ENCODE measurements at places on chromosomes 11 and 22.

GRCh38 chr11:61281581-61282250 is 13.4 kb downstream of the VWCE start:
- DNase-seq, result no peak

GRCh38 chr11:104148074-104148473 is 15.9 kb downstream of the PDGFD start:
- DNase-seq, result no peak

GRCh38 chr11:102184269-102184987 is 74.2 kb downstream of the YAP1 start:
- no peak for DNase-seq

- no peak for DNase-seq
Observed at GRCh38 chr22:38772623-38772873, 16.8 kb upstream of the SUN2 start.

GRCh38 chr11:121667836-121668235 is 215.1 kb upstream of the SORL1-AS1 start:
- no peak for DNase-seq

DNA sequence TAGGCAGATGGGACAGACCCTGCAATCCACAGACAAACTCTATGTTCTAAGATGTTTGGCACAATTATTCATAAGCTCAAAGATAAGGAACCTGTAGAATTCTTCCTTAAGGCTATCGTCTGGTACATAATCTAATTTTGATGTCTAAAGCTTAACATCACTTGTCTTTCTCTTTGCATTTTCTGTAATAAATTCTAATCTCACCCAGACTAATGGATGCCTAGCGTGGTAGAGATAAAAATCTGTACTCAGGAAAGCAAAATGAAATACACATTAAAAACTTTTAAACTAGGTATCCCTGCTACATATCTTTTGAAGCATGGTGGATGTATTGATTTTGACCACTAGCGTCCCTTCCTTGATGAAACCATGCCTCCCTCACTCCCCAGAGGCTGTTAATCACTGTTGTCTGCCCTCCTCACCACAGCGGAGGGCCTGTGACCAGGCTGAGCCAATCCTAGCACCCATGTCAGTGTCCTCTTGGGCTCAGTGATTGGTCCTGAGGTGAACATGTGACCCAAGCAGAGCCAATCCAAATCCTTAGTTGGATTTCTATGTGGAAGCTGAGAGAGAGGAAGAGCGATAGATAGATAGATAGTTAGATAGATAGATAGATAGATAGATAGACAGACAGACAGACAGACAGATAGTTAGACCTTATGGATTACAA is 82.2 kb upstream of the GRK3 start:
- DNase-seq, result no peak

DNA sequence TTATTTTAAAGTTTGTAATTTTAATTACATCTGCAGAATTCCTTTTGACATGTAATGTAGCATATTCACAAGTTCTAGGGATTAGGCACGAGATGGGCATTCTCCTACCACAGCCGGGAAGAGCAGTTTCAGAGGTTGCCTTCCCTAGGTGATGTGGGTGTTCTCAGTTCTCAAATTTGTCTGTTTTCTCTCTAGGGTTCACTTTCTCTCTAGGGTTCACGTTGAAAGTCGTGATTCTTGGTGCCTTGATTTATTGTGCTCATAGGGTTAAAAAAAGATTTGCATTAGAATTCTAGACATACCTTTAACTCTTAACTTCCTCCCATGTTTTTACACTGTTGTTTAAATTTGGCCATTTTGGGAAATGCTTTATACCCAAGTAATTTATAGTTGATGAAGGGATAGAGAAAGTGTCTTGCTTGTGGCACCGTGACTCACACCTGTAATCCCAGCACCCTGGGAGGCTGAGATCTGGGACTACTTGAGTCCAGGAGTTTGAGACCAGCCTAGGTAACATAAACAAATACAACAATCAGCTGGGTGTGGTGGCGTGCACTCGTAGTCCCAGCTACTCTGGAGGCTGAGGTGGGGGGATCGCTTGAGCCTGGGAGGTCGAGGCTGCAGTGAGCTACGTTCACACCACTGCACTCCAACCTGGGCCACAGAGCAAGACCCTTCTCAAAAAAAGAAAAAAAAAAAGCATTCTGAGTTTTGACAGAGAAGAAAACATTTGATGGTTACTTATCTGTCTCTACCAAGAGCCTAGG is 3.6 kb downstream of the MED15 start:
- DNase-seq, result no peak

- DNase-seq, result no peak
Observed at GRCh38 chr22:41876675-41877074, 38.2 kb downstream of the SHISA8 start.

DNA sequence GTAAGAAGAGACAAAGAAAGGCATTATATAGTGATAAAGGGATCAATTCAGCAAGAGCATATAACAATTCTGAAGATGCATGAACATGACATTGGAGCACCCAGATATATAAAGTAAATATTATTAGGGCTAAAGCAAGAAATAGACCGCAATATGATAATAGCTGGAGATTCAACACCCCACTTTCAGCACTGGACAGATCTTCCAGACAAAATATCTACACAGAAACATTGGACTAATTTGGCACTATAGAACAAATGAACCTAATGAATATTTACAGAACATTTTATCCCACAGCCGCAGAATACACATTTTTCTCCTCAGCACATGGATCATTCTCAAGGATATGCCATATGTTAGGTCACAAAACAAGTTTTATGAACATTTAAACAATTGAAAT is 633.1 kb downstream of the JRKL start:
- DNase-seq, result no peak

- no peak for DNase-seq
Observed at GRCh38 chr11:11439591-11439990, 86.5 kb upstream of the CSNK2A3 start.

GRCh38 chr11:75233754-75234172 is 6.8 kb upstream of the TPBGL start:
- no peak for DNase-seq

DNA sequence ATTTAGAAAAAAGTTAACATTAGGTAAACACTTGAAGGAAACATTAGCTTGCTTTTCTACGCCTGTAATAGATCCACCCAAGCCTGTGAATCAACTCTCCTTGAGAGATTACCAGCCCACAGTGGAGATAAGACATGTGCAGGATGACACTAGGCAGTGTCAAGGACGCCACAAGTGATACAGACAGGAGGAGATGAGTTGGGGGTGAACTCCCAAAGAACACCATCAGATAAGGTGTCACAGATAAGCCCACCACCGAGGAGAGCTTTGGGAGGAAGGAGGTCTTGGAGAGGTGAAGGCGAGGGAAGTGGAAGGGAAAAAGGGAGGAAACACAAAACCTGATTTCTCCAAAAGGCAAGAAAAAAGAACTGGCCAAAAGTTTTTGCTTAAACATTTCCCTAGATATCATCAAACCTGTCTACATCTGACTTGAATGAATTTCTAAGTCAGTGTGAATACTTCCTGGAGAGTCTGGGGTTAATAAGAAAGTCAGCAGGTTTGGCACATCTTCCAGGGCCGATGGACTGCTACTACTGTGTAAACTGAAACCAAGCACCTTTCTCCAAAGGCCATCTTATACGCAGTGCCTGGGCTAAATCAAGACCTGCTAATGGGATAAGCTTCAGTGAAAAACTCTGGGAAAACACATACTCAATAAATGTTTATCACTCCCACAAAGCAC is 15.5 kb downstream of the CLTCL1 start:
- DNase-seq, result no peak

DNA sequence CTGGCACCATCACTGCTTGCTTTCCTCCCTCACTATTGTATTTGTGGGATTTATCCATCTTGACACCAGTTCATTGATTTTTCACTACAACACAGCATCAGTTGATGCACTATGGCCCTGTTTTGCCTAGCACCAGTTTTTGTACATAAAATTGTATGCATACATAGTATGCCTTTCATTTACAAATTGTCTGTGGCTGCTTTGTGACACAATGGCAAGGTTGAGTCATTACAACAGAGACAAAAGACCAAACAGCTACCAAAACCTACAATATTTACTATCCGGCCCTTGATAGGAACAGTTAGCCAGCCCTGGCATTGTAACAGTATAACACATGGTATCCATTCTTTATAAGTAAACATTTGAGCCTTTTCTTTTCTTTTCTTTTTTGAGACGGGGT is 150.3 kb downstream of the LDLRAD3 start:
- no peak for DNase-seq

GRCh38 chr11:118448294-118448693 is 12.0 kb downstream of the KMT2A start:
- no peak for DNase-seq

- DNase-seq, result no peak
Observed at GRCh38 chr22:23756891-23757290, 2.7 kb upstream of the VPREB3 start.

- DNase-seq, result no peak
Observed at GRCh38 chr11:2310786-2311352, 9.1 kb downstream of the TSPAN32 start.

DNA sequence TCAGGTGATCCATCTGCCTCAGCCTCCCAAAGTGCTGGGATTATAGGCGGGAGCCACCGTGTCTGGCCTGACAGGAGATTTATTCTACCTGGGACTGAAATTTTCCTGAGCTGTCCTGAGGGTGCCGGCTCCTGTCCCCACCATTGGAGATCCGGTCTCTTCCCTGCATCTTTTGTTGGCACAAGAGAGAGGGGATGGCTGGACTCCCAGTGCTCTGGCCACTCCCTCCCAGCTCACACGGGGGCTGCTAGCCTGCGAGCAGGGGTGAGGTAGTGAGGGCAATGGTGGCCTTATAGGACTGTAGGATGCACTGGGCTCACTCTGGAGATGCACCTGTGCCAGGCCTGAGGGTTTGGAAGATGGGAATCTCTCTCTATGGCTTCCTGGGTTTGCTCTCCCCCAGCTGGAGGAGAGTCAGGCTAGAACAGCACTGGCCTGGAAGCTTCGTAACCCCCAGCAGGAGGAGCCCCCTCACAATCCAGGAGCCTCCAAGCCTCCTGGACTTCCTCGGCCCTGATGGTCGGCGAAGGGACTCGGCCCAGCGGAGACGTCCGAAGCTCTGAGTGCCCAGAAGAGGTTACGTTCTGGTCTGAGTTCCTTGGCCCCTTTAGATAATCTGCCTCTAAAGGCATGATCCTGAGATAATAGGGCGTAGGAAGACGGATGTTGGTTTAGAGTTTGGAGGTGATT is 106.4 kb downstream of the NECTIN1 start:
- no peak for DNase-seq

DNA sequence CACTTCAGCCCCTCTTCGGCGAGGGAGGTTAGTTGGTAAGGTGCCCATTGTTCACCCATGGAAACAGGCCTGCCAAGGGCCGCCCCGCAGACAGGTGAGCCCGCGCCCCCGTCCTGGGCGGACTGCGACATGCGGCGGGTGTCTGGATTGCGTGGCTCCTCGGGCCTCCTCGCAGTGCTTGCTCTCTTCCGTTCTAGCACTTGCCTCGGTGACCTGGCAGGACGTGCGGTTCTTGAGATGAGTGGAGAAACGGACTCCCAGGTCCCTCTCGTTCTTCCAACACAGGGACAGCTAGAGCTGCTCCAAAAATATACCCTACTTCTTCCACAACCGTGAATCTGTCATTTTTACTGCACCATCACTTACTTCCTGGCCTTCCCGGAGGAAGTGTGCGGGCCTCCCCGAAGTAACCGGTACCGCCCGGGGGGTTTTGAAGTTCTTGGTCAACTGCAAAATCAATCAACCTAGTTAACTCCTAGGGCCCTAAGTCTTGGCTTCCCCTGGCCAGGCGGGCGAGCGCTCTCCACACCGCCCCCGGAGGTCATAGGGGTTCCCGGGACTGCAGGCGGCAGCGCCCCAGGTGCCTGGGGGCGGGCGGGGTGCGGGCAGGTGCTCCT is 745 bp upstream of the ZBTB44 start:
- DNase-seq, result no peak

DNA sequence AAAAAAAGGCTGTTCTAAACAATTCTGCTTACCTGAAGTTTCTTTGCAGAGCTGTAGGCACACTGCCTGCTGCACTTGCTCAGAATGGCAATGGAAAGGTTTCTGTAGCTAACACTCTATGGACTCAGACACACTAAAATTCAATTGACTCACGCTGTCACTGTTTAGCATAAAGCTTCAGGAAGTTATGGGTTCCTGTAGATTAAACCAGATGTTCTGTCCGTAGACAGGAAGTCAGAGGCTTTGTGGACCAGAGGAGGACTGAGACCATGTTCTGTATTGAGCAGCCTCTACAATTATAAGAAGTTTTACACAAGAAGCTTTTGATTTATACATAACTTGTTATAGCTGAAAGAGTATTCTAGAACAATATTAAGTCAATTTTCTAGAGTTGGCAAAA is 70.4 kb downstream of the GLYATL1 start:
- DNase-seq, result no peak

- DNase-seq, result no peak
Observed at GRCh38 chr22:43818981-43819380, 6.9 kb upstream of the EFCAB6 start.

DNA sequence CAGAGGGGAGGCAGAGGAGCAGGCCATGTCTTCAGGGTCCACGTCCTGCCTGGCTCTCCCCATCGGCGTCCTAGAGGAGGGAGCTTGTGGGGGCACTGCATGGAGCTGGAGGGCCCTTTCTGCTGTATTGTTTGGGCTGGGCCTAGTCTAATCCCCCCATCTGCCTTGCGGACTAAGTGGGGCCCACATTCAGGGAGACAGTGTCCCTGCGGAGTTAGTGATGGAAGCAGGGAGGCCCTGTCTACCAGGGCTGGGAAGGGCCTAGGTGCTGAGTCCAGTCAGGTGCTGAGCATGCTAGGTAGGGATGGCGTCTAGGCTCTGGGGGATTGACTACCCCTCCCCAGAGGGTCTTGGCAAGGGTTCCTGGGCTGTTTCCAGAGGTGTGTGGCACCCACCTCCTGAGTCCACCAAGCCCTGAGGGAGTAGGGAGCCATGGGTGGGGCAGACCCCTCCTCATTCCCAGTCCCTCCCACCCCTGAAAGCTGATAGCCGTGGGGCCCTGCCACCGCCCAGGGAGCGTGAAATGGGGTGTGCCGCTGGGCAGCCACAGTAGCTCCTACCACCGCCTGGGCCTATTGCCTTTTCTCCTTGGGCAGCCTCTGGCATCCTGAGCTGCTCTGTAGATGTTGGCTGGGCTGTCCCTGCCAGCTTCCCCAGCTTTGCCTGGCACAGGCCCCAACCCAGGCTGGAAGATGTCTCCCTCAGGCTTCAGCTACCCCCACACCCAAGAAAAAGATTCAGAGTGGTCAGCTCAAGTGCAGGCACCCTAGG is 1.9 kb upstream of the POLD4 start:
- no peak for DNase-seq

GRCh38 chr22:48594757-48595510 is 1232.7 kb downstream of the BRD1 start:
- DNase-seq, result no peak

GRCh38 chr22:49207008-49208003 is 620.4 kb downstream of the BRD1 start:
- DNase-seq, result no peak

- no peak for DNase-seq
Observed at GRCh38 chr11:9462806-9463537, 2.2 kb downstream of the ZNF143 start.

- DNase-seq, result no peak
Observed at GRCh38 chr11:55658031-55658573, 3.9 kb upstream of the OR4C6 start.
